Epithelial cell of esophagus (primary cell): ENCODE measurements at places on chromosomes 5 and 9.

- no peak for DNase-seq
Measured at GRCh38 chr5:13278148-13278547, 666.3 kb downstream of the DNAH5 start.

GRCh38 chr5:158679221-158679641, 420.5 kb downstream of the EBF1 start:
- no peak for DNase-seq

DNA sequence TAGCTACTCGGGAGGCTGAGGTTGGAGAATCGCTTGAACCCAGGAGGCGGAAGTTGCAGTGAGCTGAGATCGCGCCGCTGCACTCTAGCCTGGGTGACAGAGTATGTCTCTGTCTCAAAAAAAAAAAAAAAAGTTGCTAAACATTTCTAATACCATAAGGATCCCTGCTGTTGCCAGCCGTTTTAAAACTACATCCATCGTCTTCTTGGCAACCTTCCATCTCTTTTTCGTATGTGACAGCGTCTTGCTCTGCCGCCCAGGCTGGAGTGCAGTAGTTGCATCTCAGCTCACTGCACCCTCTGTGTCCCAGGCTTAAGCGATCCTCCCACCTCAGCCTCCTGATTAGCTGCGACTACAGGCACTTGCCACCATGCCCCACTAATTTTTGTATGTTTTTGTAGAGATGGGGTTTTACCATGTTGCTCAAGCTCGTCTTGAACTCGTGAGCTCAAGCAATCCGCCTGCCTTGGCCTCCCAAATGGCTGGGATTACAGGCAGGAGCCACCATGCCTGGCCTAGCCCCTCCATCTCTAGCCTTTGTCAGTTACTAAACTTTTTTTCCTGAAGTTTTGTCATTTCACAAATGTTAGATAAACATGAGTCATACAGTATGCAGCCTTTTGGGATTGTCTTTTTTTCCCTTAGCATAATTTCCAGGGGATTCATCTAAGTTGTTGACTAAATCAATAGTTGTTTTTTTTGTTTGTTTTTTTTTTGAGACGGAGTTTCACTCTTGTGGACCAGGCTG, 13.5 kb downstream of the NSD1 start:
- no peak for DNase-seq

DNA sequence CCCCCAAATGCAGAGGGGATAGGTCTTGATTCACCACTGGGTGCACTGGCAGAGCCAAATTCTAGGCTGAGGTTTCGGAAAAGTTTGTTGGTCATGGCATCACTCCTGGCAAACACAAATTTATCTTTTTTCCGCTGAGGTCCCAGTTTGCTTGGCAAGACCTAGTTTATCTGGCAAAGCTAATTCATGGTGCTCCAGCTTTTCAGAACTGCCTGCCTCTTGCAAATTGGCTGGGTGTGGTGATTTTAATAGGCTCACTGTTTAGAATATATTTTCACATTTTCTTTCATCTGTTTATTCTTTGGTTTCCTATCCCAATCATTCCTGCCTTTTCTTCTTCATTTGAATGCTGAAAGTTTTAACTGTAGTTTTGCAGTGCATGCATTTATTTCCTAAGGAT, 50.5 kb upstream of the MAMDC2 start:
- DNase-seq: no peak

- no peak for DNase-seq
Measured at GRCh38 chr9:126461029-126461428, 134.4 kb downstream of the MVB12B start.

DNA sequence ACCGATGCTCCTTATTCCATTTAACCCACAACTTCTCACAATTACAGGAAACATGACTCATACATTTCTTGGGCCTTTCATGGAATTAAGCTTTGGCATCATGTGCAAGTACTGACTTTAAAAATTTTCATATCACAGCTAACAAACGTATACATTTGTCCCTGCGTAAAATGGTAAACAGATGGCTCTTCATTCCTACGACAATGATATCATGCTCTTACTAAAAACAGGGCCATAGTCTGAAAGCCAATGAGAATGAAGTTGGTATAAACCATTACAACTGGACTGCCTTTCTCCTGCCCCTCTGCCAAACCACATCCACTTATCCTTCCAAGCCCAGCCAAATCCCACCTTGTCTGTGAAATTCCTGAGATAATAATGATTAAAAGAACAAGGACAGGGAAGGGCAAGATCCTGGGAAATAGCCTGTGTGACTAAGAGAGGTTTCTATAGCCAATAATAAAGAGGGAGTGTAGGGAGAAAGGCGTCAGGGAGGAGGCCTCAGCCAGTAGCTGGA, 44.9 kb upstream of the ZNF366 start:
- peak; percentile 61 for DNase-seq

- DNase-seq: no peak
Measured at GRCh38 chr5:143862271-143862670, 50.3 kb downstream of the HMHB1 start.

DNA sequence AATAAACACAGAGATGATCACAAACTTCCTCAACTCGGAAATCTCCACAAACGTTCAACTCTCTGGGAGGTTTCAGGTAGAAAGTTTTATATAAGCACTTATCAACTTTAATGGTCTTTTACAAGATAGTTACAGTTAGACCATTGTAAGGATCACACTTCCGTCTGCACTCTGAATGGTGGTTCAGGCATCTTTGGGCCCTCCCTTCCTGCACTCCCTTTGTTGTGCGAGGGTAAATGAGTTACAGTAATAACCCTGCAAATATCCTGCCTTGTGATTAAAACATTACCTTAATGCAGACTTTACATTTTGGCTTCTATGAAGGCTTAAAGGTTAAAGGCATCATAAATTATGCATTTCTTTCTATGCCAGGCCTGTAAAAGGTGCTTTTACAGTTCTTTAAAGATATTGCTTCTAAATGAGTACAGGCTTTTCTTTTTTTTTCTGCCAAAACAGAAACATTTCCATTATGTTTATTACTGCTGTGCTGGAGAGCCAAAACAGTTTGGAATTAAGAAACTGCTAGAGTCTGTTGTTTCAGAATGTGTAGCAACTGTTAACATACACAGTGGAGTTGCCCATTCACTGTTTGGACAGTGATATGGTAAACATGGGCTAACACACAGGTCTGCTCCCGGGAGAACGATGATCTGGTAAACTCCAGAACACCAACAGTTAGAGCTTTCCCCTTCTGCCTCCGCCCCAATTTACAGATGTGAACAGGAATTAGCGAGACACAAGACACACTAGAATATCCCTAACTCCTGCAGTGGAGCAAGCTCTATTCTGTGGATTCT, 1.1 kb downstream of the PRUNE2 start:
- DNase-seq: no peak

DNA sequence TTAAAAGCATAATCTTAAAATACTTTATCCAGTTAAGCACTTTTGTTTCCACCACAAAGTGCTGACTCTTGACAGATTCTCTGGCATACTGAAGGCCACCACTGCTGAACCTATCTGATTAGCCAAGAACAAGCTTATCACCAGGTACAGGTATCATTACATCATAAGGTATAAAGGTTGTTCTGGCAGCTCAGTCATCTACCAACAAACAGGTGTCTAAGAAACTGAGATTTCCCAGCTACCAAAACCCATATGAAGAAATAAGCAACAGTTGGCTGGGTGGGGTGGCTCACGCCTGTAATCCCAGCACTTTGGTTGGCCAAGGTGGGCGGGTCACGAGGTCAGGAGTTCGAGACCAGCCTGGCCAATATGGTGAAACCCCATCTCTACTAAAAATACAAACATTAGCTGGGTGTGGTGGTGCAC, 5.0 kb downstream of the MTMR12 start:
- no peak for DNase-seq

GRCh38 chr9:117782931-117783788, 79.0 kb downstream of the TLR4 start:
- peak; percentile 59 for DNase-seq

DNA sequence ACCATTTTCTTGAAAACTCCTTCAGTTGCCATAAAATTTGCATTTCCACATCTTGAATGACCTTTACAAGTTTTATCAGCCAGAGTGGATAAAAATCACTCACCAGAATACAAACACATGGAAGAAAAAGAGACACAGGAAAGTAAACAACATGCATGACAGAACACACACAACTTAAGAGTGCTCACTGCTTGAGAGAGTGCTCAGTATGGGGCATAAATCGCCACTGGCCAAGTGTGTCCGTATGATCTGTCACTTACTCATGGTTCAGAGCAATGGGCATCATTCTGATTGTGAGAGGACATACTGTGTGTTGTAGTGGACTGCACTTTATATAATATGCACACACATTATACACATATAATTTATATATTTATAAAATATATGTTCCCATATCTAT, 155.6 kb upstream of the NTRK2 start:
- peak; percentile 21 for DNase-seq

DNA sequence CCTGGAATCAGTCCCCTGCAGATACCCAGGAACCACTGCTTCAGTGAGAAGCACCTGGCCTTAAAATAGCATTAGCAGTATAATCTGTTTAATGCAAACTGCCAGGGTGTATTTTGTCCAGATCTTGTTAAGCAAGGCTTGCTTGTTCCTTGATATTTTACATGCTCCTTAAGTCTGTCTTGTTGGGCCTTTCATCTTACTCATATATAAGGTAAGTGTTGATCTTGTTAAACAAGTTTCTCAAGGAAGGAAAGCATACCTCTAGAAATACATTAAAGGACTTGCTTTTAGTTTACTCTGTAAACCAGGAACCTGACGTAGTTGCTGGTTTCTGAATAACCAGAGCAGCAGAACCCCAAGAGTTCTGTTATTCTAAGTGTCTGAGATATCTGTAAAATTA, 13.7 kb downstream of the HSPA4 start:
- DNase-seq: peak; percentile 76

GRCh38 chr5:158236511-158237335, 377.8 kb upstream of the CLINT1 start:
- no peak for DNase-seq
